ENCODE measurements at places on chromosomes 12 and 14. TPM values are rescaled to one million over a fixed set of nuclear protein-coding genes. Genes with fewer than 3 reads are reported as not detected.

The MUCL1 gene
- not detected for total RNA-seq

The CCNT1 gene
- 12.5 TPM for total RNA-seq

The GLT1D1 gene
- not detected for total RNA-seq

The GPR162 gene
- 0.78 TPM for total RNA-seq

The TAS2R46 gene
- not detected for total RNA-seq

The AMHR2 gene
- 10.6 TPM for total RNA-seq

The GLIPR1L1 gene
- not detected for total RNA-seq

All from body of pancreas (tissue), 4 donors.